ENCODE measurements at places on chromosomes 12 and 14.

GRCh38 chr14:44162197-44162596, 344.9 kb downstream of the FSCB start:
- DNase-seq = no peak

DNA sequence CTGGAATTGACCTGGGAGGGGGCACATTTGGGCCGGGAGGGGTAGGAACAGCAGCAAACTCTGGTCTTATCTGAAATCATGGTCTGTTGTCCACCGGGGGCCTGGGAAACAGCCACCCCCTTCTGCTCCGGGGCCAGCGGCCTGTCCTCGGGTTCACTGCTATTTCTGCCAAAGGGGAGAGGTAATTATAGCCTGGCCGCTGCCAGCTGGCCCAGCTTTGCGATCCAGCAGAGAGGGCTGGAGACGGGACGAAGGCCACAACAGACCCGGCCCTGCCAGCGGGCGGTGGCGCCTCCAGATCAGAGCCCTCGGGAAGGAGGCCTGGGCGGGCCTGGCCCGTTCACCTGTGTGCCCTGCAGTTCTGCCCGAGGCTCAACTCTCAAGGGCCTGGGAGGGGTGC, at the start of gene C14orf180:
TSS of gene C14orf180 (plus strand) at position 258 of the 400 bp plus-strand sequence. CDS start 6,667 bp downstream, outside the sequence.
- DNase-seq = peak; percentile 35

- DNase-seq = no peak
These were observed 79.8 kb downstream of the PCNX1 start for GRCh38 chr14:70987041-70987440.

DNA sequence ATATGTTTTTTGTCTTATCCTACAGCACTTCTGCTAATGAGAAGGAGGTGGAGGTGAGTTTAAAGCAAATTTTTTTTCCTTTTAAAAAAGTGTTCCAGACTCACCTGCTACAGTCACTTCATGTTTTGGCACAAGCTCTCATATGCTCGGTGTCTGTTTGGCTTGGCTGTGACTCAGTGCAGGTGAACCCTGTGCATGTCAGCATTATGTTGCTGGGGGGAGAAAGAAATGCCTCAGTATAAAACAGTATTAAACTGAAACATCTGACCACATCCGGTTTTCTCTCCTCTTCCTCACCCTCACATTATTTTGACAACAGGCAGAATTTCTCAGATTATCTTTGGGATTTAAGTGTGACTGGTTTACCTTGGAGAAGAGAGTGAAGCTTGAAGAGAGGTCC, 105.2 kb downstream of the DNAI7 start:
- DNase-seq = no peak

GRCh38 chr14:65877166-65877565, 464.6 kb downstream of the FUT8 start:
- no peak for DNase-seq

GRCh38 chr12:14961466-14962152, at the start of gene ARHGDIB:
ARHGDIB (minus strand) TSS chr12:14961601; CDS start chr12:14950712, 10,889 bp downstream.
- no peak for DNase-seq

- DNase-seq = peak; percentile 23
These were observed 96.2 kb downstream of the CIT start for GRCh38 chr12:119780786-119781434.

- DNase-seq = no peak
These were observed 89.4 kb downstream of the GALNT9 start for GRCh38 chr12:132239796-132240668.

DNA sequence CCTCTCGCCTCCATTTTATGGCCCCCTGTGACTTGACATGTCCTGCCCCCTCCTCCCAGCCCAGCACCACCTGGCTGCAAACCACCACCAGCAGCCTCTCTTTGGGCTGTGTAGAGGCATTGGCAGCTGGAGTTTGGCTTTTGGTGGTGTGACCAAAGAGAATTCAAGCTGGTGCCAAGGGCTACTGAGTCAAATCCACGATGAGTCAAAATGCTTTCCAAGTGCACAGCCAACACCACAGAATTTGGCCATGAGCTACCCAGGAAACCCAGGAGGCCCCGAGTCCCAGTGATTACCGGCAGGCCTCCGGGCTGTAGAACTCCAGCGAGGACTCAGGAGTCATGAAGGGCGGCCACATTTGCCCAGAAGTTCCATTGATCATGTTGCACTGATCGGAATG, 53.8 kb downstream of the SCARB1 start:
- DNase-seq = no peak

- no peak for DNase-seq
These were observed 62.9 kb upstream of the CMKLR1 start for GRCh38 chr12:108401964-108402363.

DNA sequence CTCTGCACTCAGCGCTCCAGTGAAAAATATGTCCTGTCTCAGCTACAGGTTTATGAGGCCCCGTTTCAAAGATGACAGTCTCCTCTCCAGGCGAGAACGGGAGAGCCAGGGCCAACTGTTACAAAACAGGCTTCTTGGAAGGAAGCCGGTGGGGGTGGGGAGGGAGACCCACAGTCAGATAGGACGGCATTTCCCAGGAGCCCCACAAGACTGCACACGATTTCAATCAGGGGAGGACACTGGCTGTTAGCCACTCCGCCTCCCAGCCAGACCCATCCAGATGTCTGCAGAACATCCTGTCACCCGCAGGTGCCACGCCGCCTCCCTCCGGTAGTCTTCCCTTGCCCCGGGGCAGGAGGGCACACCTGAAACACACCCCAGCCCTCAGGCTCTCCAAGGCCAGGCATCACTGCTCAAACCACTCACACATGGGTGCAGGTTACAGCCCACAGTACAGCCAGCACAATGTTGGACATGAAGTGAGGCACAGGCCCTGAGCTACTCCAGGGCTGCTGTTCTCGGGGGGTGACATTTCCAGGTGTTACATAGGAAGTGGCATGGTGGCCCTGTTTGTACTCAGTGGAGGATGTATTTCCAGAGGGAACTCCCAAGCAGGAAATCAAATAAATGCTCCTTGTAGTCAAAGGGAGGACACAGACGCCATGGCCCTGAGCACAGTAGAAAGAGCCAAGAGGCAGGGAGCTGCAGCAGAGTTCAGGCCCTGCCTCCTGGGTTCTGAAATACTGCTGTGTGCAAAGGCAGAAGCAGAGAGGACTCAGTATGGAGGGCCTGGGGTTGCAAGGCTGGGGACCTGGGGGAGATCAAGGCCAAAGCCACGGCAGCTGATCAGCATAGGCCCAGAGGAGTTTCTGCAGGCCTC, 138.1 kb downstream of the BCL11B start:
- DNase-seq = no peak

- DNase-seq = no peak
These were observed 257.8 kb upstream of the CCDC196 start for GRCh38 chr14:66228267-66228970.

DNA sequence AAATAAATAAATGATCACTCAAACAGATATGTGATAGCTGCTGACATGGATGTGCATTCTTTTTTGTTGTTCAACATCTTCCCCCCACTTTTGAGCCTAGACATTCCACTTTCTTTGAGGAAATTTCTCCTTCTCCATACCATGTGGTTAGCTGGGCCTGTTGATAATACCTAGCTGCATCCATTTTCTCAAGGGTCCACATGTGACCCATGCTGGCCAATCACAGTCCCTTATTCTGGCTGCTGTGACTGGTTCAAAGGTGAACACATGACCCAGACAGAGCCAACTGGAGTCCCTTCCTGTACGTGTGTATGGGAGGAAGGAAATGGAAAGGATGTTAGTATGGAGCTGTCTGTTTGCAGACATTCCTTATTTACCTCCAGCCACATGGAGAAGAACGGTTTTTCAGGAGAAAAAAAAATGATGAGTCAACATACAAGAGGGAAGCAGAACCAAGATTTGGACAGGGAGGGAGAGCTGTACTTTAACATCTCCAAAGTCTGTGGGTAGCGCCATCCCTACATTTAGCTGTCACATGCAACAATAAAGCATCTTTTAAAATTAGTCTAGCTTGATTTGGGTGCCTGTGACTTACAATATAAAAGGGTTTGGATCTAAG, 391.7 kb upstream of the TBX3 start:
- no peak for DNase-seq

- no peak for DNase-seq
These were observed 108.8 kb upstream of the PCED1B start for GRCh38 chr12:46970636-46971035.

- DNase-seq = no peak
These were observed 9.4 kb downstream of the INF2 start for GRCh38 chr14:104698688-104699425.

DNA sequence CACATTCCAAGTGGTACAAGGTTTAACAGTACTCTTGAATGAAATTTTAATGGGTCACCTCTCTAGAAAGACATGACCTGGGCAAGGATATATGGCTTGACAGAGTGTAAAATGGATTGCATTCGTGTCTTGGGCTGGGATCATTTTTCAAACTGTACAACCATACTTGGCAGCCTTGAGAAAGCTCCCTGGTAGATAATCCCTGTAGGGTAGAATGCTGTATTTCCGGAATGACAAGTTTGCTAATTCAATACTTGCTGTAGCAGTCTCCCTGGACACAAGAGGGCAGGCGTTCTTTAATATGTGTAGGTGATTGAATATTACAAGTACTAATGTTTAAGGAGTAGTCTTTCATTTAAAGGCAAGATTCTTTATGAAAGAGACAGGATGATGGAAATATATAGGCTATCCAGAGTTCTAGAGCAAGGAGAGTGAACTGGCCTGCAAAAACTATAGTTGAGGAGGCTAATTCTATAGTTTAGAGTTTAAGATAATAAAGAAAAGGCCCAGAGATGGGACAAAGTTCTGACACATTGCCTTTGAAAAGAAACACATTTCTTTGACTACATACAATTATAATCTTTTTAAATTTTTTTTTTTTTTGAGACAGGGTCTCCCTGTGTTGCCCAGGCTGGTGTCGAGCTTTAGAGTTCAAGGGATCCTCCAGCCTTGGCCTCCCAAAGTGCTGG, 53.4 kb downstream of the PLBD1 start:
- DNase-seq = peak; percentile 53

GRCh38 chr14:36653962-36654793, 7.5 kb upstream of the PAX9 start:
- no peak for DNase-seq

- peak; percentile 29 for DNase-seq
These were observed 51.7 kb upstream of the KICS2 start for GRCh38 chr12:64273527-64274403.

DNA sequence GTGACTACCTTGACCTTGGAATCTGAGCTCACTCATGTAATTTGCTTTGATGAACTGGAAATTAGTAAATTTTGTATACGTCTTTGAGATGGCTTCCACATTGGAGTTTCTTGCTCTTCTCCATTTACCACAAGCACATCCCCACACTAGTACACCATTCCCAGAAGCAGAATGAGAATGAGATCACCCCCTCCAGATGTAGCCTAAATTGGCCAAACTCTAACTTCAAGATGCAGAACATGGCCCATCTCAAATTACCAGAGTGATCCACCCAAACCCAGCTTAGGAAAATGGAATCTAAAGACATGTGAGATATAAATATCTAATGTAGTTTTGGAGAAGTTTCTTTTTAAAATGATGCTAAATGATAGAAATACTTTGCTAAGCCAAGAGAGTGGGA, 9.5 kb upstream of the TAS2R20 start:
- no peak for DNase-seq

GRCh38 chr12:66539431-66539830, 139.4 kb downstream of the GRIP1 start:
- no peak for DNase-seq

- peak; percentile 62 for DNase-seq
These were observed 36.3 kb upstream of the NPFF start for GRCh38 chr12:53543539-53543938.

GRCh38 chr12:120800665-120801064, 75.0 kb downstream of the ACADS start:
- no peak for DNase-seq

DNA sequence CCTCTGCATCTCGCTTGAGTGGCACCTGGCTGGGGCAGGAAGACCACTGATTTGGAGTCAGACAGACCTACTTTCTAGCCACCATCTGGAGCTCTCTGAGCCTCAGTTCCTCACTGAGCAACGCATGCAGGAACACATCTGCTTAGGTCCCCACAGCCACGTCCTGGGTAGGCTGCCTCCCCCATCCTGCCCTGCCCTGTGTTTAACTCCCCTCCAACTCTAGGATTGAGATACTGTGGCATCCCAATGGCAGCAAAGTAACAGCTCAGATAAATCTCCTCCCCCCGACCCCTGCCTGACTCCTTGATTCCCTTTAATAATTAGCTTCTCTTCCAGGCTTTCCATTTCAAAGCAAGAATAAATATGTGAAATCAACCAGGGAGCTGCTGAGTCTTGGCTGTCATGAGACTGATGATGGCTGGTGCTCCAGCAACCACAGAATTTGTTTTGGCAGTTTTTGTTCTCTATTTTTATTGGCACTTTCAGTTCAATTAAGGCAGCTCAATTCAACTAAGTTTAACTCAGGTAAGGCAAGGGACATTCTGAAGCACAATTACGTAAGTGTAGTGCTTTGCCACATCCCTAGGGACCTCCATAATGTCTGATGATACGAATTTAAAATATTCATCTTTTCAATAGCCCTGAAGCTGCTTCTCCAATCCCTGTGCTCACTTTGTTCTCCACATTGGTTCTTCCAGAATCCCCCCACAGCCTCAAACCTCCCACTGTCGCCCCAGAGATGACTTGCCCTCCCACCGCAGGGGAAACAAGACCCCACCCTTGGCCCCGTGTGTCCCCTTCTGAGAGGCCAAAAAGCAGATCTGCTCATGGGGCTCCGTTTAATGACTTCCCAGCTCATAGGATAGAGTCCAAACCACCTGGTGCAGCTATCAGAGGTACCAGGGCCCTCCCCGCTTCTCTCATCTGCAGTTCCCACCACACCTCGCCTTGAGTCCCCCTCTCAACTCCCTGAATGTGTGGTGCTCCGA, 58.2 kb downstream of the ESR2 start:
- DNase-seq = no peak

DNA sequence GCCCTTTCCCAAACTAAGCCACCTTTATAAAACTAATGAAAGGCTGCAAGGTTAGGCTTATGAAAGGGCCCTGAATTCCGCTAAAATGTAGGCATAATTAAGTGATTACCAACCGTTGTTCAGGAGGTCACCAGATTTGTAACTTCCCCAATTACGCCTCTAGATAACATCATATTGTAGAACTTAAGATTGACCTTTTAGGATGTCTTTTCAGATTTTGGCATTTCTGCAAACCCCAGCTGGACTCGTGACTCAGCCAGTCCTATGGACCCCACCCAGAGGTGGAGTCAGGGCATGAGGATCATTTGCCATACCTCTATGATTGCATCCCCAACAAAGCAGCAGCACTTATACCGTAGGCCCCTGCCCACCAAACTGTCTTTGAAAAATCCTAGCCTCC, 3.7 kb upstream of the LPCAT3 start:
- DNase-seq = no peak

DNA sequence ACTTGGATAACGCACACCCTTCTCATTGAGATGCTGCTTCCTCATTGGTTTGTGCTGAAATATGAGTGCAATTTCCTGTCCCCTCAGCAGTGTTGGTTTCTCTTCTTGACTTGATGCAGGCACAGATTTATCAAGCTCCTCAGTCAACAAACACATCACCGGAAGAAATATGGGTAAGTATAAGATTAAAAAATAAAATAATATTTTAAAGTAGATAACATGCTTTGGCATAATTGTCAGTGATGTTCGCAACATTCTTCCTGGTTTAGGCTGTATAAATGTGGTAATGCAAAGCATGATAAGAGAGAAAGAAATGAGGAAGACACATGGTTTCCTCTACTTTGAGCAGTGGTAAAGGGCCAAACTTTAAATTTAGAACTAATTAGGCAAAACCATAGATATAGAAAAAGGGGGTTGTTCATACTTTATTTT, at the start of gene GPR65:
TSS of gene GPR65 (plus strand) at position 86 of the 432 bp plus-strand sequence. CDS start 5,713 bp downstream, outside the sequence.
- no peak for DNase-seq
